Right ventricle myocardium superior (tissue), 1 donor: ENCODE measurements at places on chromosomes 3 and 15. TPM values are rescaled to one million over a fixed set of nuclear protein-coding genes. Genes with fewer than 3 reads are reported as not detected.

- DNase-seq, result no peak
Observed at GRCh38 chr3:49701388-49702077, 12.2 kb downstream of the RNF123 start.

DNA sequence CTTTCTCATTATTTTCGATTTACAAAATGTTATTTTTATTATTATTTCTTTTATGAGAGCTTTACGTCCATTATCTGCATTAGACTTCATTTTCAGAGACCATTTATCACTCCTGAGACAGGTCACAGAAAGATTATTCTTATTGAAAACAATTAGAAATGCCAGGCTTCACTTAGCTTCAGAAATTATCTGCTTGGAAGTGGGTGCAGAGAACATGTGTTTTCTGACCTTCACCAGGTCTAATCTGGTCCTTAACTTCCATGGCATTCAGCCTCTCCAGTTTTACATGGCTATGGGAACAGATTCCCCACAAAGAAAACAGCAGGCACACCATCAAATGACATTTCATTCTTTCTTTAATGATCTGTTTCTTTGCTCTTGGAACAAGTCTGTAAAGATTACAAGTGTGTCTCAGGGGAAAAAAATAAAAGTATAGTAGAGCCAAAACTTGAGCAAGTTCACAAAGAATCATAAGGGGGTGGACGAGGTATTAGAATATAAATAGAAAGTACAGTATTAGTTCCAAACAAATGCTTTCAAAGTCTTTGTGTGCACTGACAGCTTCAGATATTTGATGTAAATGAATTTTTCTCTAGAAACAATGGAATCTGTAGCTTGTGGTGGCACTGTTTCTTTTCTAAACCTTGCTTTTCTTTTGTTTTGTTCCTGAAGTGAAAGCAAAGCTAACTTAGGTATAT, 294.2 kb upstream of the MEIS2 start:
- DNase-seq, result no peak

The OR5K2 gene
- total RNA-seq, result not detected

The CPNE9 gene
- total RNA-seq, result not detected

DNA sequence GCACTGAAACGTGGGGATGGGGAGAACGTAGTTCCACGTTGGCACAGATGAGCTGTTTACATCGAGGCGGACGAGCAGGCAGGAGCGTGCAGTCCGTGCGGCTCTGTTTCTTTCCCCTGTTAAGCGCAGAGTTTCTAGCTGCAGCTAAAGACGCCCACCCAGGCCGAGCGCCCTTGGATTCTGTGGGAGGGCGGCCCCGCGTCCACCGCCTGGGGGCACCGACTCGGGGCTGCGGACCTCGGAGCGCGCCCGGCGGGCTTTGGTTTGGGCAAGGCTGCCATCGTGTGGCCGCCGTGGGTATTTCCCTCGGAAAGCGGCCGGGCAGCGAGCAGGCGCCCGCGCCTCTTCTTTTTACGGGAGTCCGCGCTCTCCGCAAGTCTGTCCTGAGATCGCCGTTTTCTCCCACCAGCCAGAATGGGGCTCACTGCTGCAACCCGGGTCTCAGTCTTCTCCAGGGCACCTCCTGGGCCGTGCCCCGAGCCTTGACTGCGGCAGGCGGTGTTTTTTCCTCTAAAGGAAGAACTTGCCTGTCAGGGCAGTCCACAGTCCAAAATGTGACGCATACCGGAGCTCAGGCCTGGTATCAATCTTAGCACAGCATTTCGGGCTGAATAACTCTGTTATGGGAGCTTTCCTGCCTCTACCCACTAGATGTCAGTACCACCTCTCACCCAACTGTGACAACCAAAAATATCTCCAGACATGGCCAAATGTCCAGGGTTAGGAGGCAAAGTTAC, 219.9 kb upstream of the IGF1R start:
- DNase-seq, result peak; percentile 82

GRCh38 chr15:70269991-70270751, 172.5 kb upstream of the TLE3 start:
- peak; percentile 61 for DNase-seq

DNA sequence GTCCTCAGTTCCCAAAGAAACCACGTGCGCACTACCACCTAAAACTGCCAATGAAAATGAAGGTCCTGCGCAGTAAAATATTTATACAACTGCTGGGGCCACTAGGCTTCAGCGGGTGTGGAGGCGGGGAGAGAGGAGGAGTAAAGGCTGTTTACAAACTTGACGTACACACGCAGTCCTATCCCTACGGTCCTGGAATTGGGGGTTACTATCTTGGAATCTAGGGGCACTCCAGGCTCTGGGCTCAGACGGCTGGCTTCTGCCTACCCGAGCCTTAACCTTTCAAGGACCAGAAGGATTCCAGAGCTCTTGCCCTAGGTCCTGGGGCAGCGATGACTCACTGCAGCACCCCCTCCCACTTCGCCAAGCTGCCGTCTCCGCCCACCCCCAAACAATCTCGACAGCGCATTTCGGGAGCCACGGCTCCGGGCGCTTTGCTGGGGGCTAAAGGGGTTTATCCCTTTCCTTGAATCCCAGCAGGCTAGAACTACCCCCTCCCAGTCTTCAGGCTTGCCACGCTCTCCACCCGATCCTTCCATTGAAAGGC, 3.0 kb downstream of the ADAMTS9 start:
- DNase-seq, result peak; percentile 45

GRCh38 chr15:45138814-45139765, 9.3 kb downstream of the DUOX1 start:
- no peak for DNase-seq

DNA sequence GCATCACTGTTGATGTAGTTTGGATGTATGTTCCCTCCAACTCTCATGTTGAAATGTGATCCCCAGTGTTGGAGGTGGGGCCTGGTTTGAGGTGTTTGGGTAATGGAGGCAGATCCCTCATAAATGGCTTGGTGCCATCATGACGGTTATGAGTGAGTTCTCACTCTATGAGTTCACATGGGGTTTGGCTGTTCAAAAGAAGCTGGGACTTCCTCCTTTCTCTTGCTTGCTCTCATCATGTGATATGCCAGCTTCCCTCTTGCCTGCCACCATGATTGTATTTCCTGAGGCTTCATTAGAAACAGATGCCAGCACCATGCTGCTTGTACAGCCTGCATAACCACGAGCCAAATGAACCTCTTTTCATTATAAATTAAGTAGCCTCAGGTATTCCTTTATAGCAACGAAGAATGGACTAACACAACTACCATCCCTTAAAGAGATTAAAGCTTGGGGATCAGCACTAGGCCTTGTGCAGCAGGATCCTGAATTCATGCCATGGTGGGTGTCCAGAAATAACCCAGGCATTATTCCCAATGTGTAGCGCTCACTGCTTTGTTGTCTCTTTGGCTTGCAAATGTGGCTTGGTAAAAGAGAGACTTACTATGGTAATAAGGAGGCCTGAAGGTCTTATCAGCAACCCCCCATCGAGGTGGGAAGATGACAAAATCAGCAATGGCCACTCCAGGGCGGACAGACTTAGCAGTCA, 41.9 kb downstream of the NDUFB4 start:
- no peak for DNase-seq

GRCh38 chr3:94402126-94402525, 339.3 kb downstream of the NSUN3 start:
- no peak for DNase-seq

GRCh38 chr3:133514418-133514817, 59.1 kb upstream of the CDV3 start:
- DNase-seq, result no peak

The NMD3 gene
- 47.4 TPM for total RNA-seq

DNA sequence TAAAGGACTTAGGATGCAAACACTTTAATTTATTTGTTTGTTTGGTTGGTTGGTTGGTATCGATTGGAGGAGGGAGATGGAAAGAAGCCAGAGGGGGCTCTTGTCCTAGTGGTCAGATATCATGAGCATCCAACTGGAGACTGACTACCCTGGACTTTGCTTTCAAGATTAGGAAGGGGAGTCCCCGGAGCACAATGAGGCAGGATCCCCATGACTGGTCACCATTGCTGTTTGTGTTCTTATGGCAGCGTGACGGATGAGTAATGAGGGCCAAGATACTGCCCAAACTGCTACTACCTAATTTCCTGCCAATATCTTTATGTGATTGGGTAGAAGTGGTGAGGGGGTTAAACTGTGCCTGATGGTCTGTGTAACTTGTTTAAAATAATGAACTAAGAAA, 354.6 kb upstream of the ROPN1 start:
- DNase-seq, result no peak

GRCh38 chr3:36866368-36866767, 78.5 kb downstream of the TRANK1 start:
- no peak for DNase-seq

GRCh38 chr3:113140876-113141275, 70.5 kb upstream of the BOC start:
- DNase-seq, result no peak

- no peak for DNase-seq
Observed at GRCh38 chr3:164222197-164222596, 856.1 kb downstream of the SI start.

The SNUPN gene
- total RNA-seq, result 16.9 TPM

DNA sequence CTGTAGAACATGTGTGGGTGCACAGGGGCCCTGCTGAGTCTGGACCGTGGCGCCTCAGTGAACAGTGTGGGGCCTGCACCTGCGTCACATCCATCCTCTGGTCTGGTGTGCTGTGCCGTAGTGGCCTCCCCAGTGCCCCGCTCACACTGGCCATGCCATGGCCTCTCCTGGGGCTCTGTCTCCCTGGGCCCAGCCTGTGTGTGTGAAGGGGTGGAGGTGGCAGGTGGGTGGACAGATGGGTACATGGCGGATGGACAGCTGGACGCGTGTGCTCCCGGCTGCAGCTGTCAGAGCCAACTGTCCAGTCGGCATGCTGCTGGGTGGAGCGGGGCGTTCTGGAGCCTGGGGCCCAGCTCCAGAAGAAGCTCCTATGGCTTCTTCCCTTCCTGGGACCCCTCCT, 17.8 kb downstream of the PLXNA1 start:
- no peak for DNase-seq

The TRIM59 gene
- total RNA-seq, result 0.19 TPM

- no peak for DNase-seq
Observed at GRCh38 chr3:184806567-184807271, 5.2 kb upstream of the VPS8 start.

The PAK6 gene
- total RNA-seq, result 9.7 TPM

DNA sequence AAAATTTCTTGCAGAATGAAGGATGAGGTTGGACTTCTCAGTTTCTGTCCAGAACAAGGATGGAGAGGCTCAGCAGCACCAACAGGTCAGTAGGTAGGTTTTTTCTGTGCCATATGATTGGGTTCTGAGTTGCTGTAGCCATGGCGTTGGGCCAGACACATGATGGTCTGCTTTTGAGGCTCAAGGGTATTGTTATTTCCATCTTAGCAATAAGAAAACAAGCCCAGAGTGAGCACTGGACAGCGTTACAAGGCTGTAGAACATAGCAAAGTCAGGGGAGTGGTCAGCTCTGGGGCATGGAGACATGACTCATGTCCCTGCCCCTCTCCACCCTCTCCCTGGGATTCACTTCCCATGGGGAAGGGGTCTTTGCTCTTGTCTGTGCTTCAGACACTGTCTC, 137.6 kb upstream of the TOPAZ1 start:
- no peak for DNase-seq

DNA sequence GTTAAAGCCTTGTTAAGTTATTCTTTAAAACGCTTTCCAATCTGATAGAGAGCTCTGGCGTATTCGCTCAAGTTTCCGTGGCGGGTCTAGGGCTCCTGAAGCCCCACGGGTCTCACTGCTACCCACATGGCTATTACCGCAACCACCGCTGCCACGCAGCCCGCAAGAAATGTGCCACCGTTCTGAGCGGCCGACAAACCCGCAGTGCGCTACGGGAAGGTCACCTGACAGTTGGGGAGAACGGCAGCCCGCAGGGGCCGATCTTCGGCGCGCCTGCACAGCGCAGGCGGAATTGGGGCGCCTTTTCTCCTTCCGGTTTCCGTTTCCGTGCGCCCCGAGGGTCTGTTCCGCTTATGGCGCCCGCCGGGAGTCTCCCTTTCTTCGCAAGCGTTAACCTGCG, 76.6 kb upstream of the SNRPN start:
- DNase-seq, result peak; percentile 59

The PRR20G gene
- total RNA-seq, result not detected

GRCh38 chr15:40239693-40240618, 1.1 kb downstream of the PAK6 start:
- DNase-seq, result no peak

GRCh38 chr3:24180616-24181015, 235.5 kb downstream of the NR1D2 start:
- DNase-seq, result no peak

GRCh38 chr3:159798951-159799350, 189.7 kb upstream of the IL12A start:
- DNase-seq, result no peak

- DNase-seq, result no peak
Observed at GRCh38 chr3:58434168-58434504, 504 bp upstream of the PDHB start.

GRCh38 chr3:167839460-167840134, 104.1 kb downstream of the SERPINI1 start:
- no peak for DNase-seq

GRCh38 chr3:177724020-177724638, 526.8 kb upstream of the TBL1XR1 start:
- peak; percentile 80 for DNase-seq

- DNase-seq, result no peak
Observed at GRCh38 chr3:98540346-98540745, 8.6 kb downstream of the GPR15 start.

The KCNMB2 gene
- total RNA-seq, result 2.6 TPM

GRCh38 chr3:41872157-41872556, 89.7 kb downstream of the ULK4 start:
- no peak for DNase-seq

DNA sequence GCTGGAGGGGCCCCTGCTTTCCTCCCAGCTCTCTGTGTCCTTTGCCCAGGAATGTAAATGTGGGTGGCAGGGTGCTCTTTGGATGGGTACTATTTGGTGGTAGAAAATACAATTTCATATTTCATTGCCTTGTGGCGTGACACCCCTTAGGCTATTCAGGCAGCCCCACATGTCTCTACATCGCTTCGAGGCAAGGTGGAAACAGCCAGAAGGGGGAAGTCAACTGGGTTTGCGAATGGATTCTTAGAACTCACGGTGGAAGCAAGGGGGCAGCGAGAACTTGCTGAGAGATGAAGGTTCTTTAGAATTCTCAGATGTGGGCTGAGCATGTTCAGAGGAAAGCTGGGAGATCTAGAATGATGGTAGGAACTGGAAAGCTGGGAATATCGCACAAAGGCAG, 25.3 kb downstream of the PLA2G4D start:
- no peak for DNase-seq

- no peak for DNase-seq
Observed at GRCh38 chr15:51731549-51732267, 5.7 kb downstream of the LYSMD2 start.

The GOLGA6C gene
- total RNA-seq, result not detected

The APBA2 gene
- 1.9 TPM for total RNA-seq

DNA sequence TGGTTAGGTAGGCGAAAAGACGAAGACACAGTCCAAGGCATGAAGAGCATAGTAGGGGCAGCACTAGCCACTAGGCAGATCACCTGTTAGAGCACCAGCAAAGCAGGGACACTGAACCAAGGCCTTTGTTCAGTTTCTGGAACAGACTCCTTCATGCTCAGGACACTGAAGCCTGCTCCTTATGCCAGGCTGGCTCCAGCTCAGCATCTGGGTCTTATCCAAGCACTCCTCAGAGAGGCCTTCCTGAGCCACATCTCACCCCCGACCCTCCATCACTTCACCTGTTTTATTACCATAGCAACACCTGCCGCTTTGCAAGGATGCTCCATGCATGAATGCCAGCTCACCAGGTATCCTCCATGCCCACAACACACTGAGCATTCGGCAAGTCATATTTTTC, 206.3 kb upstream of the CHRNA7 start:
- no peak for DNase-seq

The WDR93 gene
- total RNA-seq, result 0.11 TPM

- no peak for DNase-seq
Observed at GRCh38 chr3:95254061-95254460, 1191.2 kb downstream of the NSUN3 start.

- DNase-seq, result no peak
Observed at GRCh38 chr3:133881939-133882825, 13.5 kb downstream of the RAB6B start.
